Esophagus squamous epithelium (tissue), 5 donors: ENCODE measurements at places on chromosomes 4 and X. TPM values are rescaled to one million over a fixed set of nuclear protein-coding genes. Genes with fewer than 3 reads are reported as not detected.

DNA sequence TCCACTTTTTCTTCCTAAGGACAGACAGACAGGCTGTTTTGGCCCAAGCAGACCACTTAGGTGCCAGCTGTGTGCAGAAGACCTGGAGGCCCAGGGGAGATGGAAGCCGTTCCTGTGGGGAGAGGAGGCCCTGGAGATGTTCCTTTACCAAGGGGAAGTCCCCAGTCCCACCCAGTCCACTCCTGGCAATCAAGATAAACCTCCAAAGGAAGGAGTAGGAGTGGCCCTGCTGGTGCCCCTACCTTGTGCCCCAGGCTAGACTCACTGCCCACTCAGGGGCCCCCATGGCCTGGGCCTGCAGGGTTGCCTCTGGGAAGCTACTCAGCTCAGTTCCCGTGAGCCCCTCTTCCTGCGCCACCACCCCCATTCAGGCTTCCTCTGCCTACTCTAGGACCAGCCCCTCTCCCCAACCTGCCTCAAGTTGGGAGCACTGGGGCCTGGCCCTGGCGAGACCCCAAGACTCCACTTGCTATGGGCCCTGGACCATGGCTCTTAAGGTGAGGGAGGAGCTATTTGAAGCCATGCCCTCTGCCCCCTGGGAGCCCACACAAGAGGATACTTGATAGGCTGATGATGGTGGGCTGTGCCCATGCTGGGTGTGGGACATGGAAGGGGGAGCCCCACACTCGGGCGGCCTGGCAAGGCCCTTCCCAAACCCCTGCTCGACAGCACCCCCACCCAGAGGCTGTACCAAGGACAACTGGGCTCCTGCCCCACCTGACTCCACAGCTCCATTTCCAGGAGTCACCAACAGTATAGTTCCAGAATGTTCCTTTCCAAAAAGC lies 24.8 kb upstream of the RNF4 start:
- no peak for DNase-seq

The LGI2 gene
- total RNA-seq = 3.8 TPM

DNA sequence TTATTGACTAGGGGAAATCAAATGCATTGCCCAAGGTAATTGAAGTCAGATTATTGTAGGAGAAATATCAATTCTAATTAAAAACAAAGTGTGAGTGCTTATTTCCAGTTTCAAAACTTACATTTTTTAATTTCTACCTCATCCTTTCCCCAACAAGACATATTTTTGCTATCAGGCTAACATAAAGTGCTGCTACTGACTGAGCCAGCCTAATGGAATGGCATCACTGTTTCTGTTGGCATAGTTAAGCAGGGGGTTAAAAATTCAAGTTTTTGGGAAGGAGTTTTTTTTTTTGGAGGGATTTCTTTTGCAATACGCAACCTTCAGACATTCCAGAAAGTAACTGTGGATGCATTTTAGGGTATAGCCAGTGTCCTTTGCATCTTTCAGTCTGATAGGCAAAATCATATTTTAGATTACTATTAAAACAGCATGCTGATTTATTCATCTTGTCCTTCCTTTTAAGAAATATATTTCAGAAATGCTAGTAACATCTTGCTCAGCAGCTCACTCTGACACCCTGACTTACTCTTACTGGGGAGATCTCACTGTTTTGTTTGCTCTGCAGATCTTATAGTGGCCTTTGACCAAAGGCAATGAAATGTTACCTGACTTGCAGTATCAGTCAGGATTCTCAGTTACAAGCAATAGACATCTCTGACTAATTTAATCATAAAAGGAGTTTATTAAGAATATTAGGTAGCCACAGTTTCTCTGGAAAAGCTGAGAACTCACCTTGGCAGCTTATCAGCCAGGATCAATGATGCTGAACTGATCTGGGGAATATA lies 24.4 kb downstream of the GAB1 start:
- no peak for DNase-seq

GRCh38 chr4:131304686-131305085 lies 1844.4 kb upstream of the PCDH10 start:
- no peak for DNase-seq

DNA sequence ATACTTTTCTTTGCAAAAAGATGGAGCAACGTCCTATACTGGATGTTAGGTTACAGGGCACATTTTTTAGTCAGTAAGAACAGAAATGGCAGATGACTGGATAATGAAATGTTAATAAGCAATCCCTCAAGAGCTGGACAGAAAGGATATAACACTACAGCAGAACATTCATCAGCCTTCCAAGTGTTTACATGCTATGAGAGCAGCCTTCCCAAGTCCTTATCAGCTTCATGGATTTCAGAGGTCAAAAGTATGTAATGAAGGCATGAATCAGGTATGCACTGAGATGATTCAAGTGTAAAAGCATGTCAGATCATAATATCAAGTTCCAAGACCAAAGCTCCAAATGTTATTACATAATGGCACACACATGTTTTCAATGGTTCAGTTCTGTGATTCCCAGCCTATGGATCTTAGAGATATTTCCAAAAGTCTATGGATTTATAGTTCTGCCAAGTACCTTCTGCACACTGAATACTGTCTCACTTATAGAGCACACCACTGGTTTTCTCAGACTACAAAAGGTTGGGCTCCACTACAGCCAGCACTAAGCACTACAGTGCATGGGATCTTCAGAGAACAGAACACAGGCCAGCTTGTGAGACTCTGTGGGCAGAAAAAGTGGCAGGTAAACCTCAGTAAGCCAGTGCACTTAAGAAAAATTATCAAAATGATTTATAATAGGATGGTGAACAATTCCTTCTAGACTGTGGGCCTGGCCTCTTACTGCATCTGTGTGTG lies 49.2 kb downstream of the GPC4 start:
- DNase-seq = no peak

GRCh38 chrX:56817179-56817578 lies 88.1 kb downstream of the NBDY start:
- DNase-seq = no peak

- DNase-seq = no peak
Measured at GRCh38 chr4:61149278-61149677, 50.8 kb upstream of the ADGRL3 start.

GRCh38 chr4:108006361-108006760 lies 16.7 kb downstream of the HADH start:
- DNase-seq = no peak

- DNase-seq = peak; percentile 72
Measured at GRCh38 chrX:17736856-17737709, at the start of gene SCML1. Gene SCML1, plus strand, starts transcription at chrX:17737493. Its CDS starts 6,694 bp downstream, at chrX:17744187.

The CT55 gene
- total RNA-seq = not detected

GRCh38 chrX:140804292-140804691 lies 94.7 kb downstream of the LINC00632 start:
- no peak for DNase-seq

- DNase-seq = no peak
Measured at GRCh38 chrX:74351760-74352159, 47.8 kb downstream of the ZCCHC13 start.

The GRSF1 gene
- 33.4 TPM for total RNA-seq
